Smooth muscle cell of the umbilical artery (primary cell): ENCODE measurements at places on chromosomes 2 and 18. TPM values are rescaled to one million over a fixed set of nuclear protein-coding genes. Genes with fewer than 3 reads are reported as not detected.

Gene HIBCH
- total RNA-seq: 16.3 and 17.8 TPM in 2 replicates

Gene RGPD4
- total RNA-seq: not detected in 2 replicates

Gene RNU2-63P
- 78.4 TPM in 1 of 2 replicates, not detected in the other for total RNA-seq

Gene GNLY
- total RNA-seq: not detected in 2 replicates

Gene DAPL1
- not detected in 2 replicates for total RNA-seq

Gene VSNL1
- 0.09 TPM in 1 of 2 replicates, not detected in the other for total RNA-seq

Gene COBLL1
- 22.0 and 26.9 TPM in 2 replicates for total RNA-seq

Gene ALKAL2
- not detected in 2 replicates for total RNA-seq

Gene PRKAG3
- total RNA-seq: not detected in 2 replicates

Gene SKA1
- total RNA-seq: 0.59 and 5.7 TPM in 2 replicates
